ENCODE measurements at places on chromosomes 7 and 10. TPM values are rescaled to one million over a fixed set of nuclear protein-coding genes. Genes with fewer than 3 reads are reported as not detected.

MBL2 gene
- not detected for total RNA-seq

ENTPD1 gene
- total RNA-seq, result 102 TPM

TSPAN33 gene
- total RNA-seq, result 1.8 TPM

- H3K4me3 ChIP-seq, result no peak overlapping the region
- DNase-seq, result no peak
- H3K36me3 ChIP-seq, result peaks cover 47% of the 10 kb centered on the region
- H3K27ac ChIP-seq, result no peak overlapping the region
- peaks cover 4% of the 10 kb centered on the region for H3K27me3 ChIP-seq
Measured at GRCh38 chr10:13690281-13690825, 103.6 kb downstream of the PRPF18 start.

GRCh38 chr7:70782796-70783195 lies 349.1 kb upstream of the GALNT17 start:
- H3K36me3 ChIP-seq, result peaks cover 67% of the 10 kb centered on the region
- H3K4me1 ChIP-seq, result peaks cover 7% of the 10 kb centered on the region
- H3K27me3 ChIP-seq, result peaks cover 2% of the 10 kb centered on the region
- H3K4me3 ChIP-seq, result no peak overlapping the region
- DNase-seq, result no peak

GRCh38 chr7:6644728-6645127 lies 7.6 kb downstream of the ZNF316 start:
- DNase-seq, result no peak
- peaks cover 16% of the 10 kb centered on the region for H3K4me1 ChIP-seq
- H3K27me3 ChIP-seq, result peaks cover 14% of the 10 kb centered on the region
- H3K36me3 ChIP-seq, result peaks cover 17% of the 10 kb centered on the region
- no peak overlapping the region for H3K27ac ChIP-seq

GRCh38 chr10:112816033-112816430 lies 134.0 kb upstream of the TCF7L2 start:
- H3K27me3 ChIP-seq, result peaks cover 1% of the 10 kb centered on the region
- DNase-seq, result no peak
- H3K36me3 ChIP-seq, result peaks cover 5% of the 10 kb centered on the region
- no peak overlapping the region for H3K4me3 ChIP-seq
- no peak overlapping the region for H3K27ac ChIP-seq

DNA sequence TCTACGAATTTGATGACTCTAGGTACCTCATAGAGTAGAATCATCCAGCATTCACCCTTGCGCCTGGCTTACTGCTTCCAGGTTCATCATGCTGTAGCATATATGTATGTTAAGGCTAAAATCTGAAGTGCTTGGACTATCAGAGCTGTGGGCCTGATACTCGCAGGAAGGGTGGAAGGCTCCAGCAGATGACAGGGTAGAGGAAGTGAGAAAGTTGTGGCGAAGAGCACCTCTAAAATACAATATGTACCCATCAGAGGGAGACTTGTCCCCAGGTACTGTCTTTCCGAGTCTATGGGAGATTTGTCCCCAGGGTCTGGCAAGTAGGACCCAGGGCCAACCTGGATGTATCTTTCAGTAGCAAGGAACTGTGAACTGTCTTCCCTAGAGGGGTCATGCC lies 48.1 kb upstream of the PLEKHA1 start:
- no peak overlapping the region for H3K4me3 ChIP-seq
- no peak for DNase-seq
- no peak overlapping the region for H3K27ac ChIP-seq
- peaks cover 2% of the 10 kb centered on the region for H3K27me3 ChIP-seq
- no peaks in the 10 kb centered on the region for H3K36me3 ChIP-seq

GRCh38 chr7:116683786-116684185 lies 11.8 kb downstream of the MET start:
- peaks cover 12% of the 10 kb centered on the region for H3K4me1 ChIP-seq
- H3K27me3 ChIP-seq, result peaks cover 3% of the 10 kb centered on the region
- no peak overlapping the region for H3K27ac ChIP-seq

DNA sequence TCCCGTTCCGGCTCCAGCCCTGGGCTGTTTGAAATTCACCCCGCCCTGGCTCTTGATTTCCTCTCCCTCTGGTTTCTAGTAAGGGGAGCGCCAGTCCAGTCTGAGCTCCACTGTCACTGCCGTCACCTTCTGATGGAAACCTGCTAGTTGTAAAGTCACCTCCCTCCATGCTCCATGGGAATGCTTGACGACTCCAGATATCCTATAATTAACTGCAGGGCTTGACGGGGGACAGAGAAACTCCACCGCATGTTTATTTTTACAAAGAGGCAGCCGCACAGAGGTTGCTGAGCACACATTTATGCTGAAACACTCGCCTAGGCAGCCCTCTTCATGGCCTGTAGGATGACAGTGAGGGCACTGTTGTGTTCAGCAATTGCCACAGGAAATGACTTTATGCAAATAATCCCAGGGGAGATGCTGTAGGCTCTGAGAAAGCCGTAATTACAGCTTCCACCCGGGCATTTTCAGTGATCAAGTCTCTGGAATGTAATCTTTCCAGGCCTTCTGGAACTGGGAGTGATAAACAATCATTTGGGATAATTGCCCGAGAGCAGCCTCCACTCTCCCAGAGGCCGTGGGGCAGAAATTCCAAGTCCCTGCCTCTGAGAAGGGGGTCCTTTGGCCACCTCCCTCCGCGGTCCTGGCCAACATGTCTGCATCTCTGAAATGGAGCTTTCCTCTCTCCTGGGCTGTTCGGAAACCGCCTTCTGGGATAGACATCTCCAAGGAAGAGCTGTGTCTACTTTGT lies 300.5 kb downstream of the KLF6 start:
- peaks cover 6% of the 10 kb centered on the region for H3K27me3 ChIP-seq
- peaks cover 6% of the 10 kb centered on the region for H3K36me3 ChIP-seq
- no peak overlapping the region for H3K27ac ChIP-seq
- peaks cover 12% of the 10 kb centered on the region for H3K4me1 ChIP-seq
- H3K4me3 ChIP-seq, result no peak overlapping the region

DNA sequence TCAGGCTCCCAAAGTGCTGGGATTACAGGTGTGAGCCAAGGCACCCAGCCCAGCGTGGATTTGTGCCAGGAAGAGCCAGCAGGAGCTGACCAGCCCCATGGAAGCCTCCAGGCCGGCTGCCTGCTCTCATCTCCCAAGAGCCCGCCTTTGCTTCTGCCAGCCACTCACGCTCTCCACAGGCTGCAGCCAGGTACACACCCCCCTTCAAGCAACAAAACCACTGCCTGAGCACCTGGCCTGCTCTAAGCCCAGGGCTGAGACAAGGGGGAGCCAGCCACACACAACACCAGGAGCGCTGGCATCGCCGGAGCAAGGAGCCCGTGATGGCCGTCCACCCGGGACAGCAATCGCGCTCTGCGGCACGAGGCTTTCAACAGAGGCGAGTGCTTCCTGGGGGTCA lies 34.5 kb downstream of the MAD1L1 start:
- DNase-seq, result no peak
- H3K36me3 ChIP-seq, result peaks cover 25% of the 10 kb centered on the region
- no peaks in the 10 kb centered on the region for H3K4me1 ChIP-seq
- no peak overlapping the region for H3K27ac ChIP-seq
- peaks cover 9% of the 10 kb centered on the region for H3K27me3 ChIP-seq

GRCh38 chr7:51316666-51317581 lies at the start of gene COBL:
Gene COBL, minus strand, starts transcription at chr7:51316809. Its CDS starts 176 bp downstream, at chr7:51316633.
- peak; percentile 17 for DNase-seq
- H3K36me3 ChIP-seq, result no peaks in the 10 kb centered on the region
- H3K27ac ChIP-seq, result no peak within 1 kb of the TSS
- peak within 1 kb of the TSS; percentile 91 for H3K4me3 ChIP-seq
- H3K4me1 ChIP-seq, result no peaks in the 10 kb centered on the region
